Amniotic stem cell (primary cell): ENCODE measurements at places on chromosomes 12 and 14.

DNA sequence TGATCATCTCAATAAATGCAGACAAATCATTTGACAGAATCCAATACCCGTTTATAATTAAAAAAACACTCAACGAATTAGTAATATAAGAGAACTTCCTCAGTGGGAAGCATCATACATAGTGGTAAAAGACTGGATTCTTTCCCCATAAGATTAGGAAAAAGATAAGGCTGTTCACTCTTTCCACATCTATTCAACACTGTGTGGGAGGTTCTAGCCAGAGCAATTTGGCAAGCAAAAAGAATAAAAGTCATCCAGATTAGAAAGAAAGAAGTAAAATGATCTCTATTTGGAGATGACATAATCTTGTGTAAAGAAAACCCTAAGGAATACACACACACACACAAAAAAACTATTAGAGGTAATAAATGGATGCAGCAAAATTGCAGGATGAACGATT, 38.4 kb downstream of the YEATS4 start:
- no peak for DNase-seq

- no peak for DNase-seq
Observed at GRCh38 chr12:72388322-72388721, 116.2 kb downstream of the TRHDE start.

DNA sequence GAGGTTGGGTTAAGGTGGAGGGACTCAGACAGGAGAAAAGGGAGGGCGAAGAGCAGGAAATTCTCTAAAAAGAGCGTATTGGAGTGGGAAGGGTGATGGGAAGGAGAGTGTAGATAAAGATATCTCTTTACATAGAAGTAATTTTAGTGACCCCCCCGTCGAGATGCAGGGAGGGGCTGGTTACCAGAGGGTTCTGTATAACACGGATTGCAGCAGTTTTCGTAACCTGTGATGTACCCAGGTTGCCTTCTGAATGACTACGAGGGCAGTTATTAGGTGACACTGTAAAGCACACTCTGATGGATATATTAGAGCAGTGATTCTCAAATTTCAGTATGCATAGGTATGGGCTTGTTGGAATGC, 443 bp downstream of the DNAL1 start:
- DNase-seq, result no peak

- DNase-seq, result peak; percentile 2
Observed at GRCh38 chr12:88624911-88625310, 44.6 kb upstream of the KITLG start.

- no peak for DNase-seq
Observed at GRCh38 chr12:47808050-47808449, 11.7 kb downstream of the HDAC7 start.

GRCh38 chr14:87628129-87628528, 364.9 kb downstream of the GALC start:
- no peak for DNase-seq

- no peak for DNase-seq
Observed at GRCh38 chr12:30200864-30201263, 417.1 kb upstream of the TMTC1 start.

GRCh38 chr14:91352053-91352452, 65.6 kb downstream of the CCDC88C start:
- no peak for DNase-seq

DNA sequence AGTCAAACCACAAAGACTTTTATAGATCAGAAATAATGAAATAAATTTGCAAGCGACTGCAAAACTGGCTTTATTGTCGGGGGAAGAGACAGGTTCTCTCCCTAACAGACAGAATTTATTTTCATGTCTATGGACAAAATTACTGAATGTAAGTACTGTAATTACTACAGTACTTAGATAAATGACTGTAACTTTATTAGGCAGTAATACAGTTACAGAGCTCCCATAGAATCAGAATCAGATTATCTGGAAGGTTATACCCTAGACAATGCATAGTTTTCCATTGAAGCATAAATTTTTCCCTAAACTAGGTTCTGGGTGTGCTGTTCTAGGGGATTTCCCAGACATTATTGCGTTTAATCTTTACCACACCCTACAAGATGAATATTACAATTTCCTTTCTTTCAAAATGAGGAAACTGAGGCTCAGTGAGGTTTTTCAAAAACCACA, 114.2 kb downstream of the C12orf75 start:
- DNase-seq, result no peak

- DNase-seq, result no peak
Observed at GRCh38 chr12:13026286-13026685, 17.9 kb upstream of the FAM234B start.

GRCh38 chr14:99506276-99506675, 25.1 kb downstream of the CCNK start:
- DNase-seq, result no peak

DNA sequence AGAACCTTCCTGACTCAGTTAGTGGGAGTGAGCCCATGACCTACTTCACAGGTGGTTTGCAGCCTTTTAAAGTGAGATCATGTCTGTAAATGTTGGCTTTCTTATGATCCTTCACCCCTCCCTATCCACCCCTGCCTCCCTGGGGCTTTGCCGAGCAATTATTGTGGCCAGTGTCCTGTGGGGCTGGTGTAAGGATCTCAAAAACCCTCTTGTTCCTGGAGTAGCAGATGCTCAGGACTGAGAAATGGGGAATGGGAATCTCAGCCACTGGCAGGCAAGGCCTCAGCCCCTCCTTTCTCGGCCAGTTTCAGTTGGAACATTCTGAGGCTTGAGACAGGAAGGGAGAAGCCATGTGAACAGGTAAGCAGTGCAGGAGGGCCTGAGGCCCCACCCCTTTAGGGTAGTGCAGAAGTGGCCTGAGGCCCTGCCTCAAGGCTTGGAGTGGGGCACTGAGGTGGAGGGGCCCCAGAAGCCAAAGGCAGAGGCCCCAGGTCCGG, 53.8 kb downstream of the PLEKHG3 start:
- no peak for DNase-seq

DNA sequence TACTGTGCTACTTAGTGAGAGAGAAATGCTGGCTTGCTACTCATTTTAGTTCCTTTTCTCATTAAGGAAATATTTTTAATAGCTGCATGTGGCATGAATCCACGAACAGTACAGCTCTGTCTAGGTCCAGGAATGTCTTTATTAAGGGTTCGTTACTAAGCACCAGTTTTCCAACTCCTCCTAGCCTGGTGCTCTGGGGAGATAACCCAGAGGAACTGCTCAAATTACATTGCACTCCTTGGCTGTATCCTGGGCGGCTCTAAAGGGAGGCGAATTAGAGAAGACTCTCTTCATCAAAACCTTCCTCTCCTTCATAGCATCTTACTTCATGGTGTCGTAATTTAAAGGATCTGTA, 101.3 kb downstream of the PPM1A start:
- no peak for DNase-seq

- DNase-seq, result no peak
Observed at GRCh38 chr14:44316647-44317440, 190.2 kb downstream of the FSCB start.

DNA sequence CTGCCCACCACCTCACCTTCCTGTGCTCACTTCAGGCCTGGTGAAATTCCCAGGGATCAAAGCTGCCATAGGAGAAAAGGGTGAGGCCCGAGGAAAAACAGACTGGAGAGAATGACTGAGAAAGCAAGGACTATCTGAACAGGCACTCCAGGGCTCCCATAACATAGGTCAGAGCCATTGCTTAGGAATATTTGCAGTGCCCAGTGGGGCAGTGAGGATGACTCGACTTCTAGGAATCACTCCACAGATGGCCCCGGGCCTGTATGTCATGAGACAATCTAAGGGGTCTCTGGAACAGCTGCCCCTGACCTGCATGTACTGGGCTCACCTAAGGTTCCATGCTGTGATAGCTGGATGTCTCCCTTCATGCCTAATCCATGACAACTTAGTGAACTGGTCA, 51.6 kb downstream of the GPHB5 start:
- DNase-seq, result no peak

DNA sequence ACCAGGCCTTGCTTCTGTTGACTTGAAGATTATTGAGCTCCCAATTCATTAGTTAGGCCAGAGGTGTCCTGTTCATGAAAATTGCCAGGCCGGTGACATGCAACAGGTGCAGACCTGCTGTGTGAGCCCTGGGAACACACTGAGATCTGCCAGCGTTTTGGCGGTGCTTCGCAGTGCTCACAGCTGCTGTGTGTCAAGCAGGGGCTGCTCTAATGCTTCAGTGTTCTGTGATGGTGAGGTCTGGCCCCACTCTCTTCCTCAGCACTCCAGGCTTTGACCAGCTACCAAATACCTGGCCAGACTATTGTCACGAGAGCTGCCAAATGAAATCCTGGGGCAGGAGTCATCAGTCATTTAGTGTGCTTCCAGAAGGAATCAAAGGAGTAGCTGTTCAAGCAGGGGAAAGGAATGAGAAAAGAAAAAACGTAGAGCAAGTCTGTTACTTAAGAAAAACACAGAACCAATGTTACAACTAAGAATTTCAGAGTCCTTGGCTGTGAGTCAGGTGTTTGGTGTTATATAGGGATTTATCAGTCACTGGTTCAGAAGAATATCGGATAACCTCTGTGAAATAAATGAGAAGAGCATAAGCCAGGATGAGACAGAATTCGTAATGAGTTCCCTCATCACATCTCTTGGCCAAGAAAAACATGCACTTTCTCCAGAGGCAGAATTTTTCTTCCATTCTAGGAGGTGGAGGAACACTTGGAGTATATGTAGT, 150.8 kb downstream of the FBXL14 start:
- peak; percentile 42 for DNase-seq

- no peak for DNase-seq
Observed at GRCh38 chr12:124851342-124851741, 12.3 kb downstream of the SCARB1 start.

GRCh38 chr14:96962337-96962736, 165.2 kb downstream of the VRK1 start:
- DNase-seq, result no peak

DNA sequence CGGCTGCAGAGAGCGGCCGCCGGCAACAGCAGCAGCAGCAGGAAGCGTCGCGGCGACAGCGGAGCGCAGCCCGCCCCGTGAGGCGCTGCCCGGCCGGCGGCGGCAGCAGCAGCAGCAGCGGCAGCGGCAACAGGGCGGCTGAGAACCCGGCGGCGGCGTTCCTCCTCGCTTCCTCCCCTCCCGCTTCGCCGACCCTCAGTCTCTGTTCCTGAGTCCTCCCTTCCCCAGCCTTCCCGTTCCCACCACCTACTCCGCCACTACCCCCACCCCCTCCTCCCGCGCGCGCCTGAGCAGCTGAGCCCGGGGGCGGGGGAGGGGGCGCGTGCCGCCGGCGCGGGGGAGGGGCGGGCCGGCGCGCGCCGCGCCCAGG, 310 bp downstream of the BICDL1 start:
- DNase-seq, result peak; percentile 30

DNA sequence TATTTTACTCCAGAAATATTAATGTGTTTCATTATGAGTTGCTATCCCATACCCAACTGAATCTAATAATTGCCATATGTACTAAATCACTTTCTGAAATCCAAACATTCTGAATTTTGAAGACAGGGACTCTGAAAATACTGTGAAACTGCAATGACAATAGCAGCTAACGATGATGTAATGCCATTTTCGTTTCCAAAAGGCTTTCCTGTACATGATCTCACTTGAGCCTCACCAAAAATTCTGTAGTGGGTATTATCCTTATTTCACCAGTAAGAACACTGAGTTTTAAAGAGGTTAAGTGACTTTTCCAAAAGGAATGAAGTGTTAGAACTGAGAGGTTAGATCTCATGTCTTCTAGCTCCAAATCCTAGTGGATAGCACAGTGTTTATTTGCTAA, 133.3 kb downstream of the FLRT2 start:
- no peak for DNase-seq

DNA sequence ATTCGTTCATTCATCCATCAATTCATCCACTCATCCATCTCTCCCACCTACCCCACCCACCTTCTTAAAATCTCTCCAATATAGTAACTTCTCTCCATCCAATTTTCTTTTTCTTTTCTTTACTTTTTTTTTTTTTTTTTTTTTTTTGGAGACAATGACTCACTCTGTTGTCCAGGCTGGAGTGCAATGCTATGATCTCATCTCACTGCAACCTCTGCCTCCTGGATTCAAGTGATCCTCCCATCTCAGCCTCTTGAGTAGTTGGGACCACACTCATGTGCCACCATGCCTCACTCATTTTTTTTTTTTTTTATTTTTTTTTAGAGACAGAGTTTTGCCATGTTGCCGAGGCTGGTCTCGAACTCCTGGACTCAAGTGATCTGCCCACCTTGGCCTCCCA, 118.4 kb downstream of the SUDS3 start:
- no peak for DNase-seq

- DNase-seq, result no peak
Observed at GRCh38 chr12:65903691-65904383, 79.6 kb downstream of the HMGA2 start.

- no peak for DNase-seq
Observed at GRCh38 chr14:88618476-88618875, 55.6 kb downstream of the ZC3H14 start.

GRCh38 chr14:93764211-93764659, 24.1 kb downstream of the PRIMA1 start:
- DNase-seq, result no peak

- DNase-seq, result no peak
Observed at GRCh38 chr12:110813285-110813684, 33.5 kb upstream of the CCDC63 start.
